ENCODE measurements at places on chromosomes 6 and 20.

DNA sequence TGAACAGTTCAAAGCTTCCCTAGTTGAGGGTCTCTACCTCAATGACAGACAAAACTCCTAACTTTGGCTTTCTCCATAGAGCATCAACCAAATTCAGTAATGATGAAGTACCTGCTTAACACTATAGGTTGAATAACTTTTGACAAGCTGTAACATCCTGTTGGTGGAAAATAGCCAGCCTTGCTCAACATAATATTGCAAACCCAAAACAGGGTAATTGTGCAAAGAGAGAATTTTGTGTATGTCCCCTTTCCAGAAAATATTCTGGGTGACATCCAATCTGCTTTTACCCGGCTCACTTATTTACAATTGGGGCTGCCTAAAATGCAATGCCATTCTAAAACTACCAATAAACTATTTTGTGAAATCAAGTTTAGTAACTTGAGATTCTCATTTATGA is 72.8 kb downstream of the ATXN1 start:
- DNase-seq: no peak

DNA sequence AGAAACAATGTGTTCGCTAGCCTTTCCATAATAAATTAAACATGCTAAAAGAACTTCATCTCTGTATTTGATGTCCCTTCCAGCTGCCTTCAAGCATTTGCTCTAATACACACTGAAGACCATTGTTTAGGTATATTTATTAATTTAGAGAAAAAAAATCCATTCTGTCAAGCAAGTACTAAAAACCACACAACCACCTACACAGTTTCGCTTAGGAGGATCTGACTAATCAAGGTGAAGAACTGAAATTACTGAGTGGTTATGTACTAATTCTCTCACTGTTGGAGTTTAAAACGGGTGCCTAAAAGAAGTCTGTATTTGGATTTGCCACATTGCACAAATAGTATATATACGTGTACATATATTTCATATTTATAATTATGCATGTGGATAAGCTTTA is 58.9 kb downstream of the GMDS start:
- DNase-seq: no peak

DNA sequence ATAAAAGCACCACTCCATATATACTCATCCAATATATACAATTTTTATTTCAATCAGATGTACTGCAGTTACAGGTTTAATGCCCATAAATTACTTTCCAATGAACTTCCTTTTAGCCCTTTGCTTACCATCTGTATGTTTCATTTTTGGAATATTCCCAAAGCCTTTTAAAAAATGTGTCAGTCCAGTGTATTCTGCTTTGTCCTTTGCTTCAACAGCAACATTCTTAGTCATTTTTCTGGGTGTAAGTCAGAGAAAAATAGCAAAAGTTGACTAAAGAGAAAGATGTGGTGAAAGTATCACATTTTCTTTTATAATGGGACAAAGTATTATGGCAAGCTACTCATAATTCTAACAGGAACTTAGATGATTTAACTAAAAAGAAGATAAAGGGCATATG is 15.2 kb downstream of the DSE start:
- DNase-seq: no peak

DNA sequence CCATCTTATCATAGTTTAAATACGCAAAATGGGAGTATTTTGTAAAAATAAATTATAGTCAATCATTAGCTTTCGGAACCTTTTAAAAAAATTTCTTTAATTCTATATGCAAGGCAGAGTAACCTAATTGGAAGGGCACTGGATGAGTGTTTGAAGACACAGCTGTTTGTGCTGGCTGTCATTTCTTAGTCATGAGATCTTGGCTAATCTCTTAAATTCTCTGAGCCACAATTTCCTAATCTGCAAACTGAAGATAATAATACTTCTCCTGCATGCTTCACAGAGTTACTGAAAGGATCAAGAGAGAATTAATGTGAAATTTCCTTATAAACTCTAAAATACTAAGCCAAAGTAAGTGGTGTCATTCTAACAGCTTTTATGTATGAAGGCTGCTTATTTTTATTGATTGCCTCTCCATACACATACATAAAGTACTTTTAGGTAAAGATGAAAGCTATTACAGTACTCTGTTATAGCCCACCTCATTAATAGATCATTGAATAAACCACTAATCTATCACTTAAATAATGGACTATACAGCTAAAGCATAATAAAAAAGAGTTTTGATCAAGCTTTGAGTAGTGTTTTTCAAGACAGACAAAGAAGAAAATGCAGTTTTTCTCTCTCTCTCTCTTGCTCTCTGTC is 383.7 kb upstream of the IRAK1BP1 start:
- DNase-seq: no peak

DNA sequence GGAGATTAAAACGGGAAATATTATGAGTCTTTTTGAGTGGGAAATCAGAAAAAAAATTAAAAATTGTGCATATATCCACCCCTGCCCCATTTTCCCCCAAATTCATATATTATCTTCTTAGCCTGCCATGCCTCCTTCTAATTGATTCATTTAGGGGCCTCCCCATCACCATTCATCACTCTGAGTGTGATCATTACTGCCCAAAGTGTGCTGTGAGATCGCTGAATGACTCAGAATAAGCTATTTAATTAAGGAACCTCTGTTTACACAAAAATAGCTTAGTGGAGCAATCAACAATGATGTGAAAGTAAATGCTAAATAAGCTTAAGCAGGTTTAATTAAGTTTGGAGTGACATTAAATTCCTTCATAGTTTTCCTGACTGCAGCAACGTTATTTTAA is 645.5 kb downstream of the GRIK2 start:
- DNase-seq: no peak

DNA sequence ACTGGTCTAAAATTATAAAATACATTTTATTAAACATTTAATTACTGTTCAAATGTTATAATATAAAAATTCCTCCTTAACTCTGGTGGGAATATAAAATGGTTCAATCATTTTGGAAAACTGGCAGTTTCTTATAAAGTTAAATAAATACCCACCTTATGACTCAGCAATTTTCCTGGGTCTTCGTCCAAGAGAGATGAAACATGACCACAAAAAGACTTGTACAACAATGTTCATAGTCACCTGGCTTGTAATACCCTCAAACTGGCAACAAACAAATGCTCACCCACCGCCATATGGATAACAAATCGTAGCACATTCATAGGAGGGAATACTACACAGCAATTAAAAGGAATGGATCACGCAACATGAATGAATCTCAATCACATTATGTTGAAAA is 66.0 kb upstream of the RIN2 start:
- no peak for DNase-seq

GRCh38 chr20:2687514-2687913 is 5.1 kb upstream of the EBF4 start:
- no peak for DNase-seq

DNA sequence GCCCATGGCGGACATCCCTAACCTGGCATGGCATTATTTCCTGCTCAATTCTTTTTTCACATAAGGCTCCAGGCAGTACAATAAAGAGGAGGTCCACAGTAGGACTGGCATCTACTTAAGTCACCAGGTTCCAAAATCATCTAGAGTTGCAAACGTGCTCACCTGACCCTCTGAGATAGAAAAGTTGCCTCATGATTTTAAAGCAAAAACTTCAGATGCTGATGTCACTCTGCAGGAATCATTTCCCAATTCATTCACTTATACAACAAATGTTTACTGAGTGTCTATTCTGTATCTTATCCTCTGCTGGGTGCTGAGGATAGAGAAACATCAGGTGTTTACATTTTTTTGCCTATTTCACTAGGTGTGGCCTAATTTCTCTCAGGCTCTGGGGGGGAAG is 2.2 kb downstream of the ADGRF4 start:
- no peak for DNase-seq
